ENCODE measurements at places on chromosomes 16 and 17.

GRCh38 chr16:66894948-66895688 is 14.8 kb downstream of the PDP2 start:
- DNase-seq: peak; percentile 74

DNA sequence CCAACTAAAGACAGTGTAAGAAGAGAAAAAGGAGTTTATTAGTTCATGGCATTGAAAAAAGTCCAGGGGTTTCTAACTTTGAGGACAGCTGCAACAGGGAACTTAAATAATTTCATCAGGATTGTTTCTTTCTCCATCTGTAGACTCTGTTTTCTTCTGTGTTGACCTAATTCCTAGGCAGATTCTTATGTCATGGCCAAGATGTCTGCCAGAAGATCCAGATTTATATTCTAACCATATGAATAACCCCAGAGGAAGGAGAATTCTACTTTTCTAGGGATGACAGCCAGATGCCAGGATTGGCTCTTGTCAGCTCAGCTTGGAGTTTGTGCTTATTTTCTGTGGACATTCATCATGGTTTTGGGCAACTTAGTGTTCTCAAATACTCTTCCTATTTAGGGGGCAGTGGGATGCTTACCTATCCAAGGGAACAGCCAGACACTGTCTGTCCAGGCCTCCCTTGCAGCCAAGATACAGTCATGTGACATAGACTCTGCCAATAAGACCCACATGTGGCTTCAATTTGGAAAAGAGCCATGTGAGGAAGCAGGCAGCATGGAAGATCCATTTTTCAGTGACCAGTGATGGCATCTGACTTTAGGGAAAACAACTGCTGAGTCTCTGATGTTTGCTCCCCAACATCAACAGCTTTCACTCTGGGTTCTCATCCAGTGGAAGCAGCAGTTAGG is 18.2 kb downstream of the PCTP start:
- peak; percentile 19 for DNase-seq

DNA sequence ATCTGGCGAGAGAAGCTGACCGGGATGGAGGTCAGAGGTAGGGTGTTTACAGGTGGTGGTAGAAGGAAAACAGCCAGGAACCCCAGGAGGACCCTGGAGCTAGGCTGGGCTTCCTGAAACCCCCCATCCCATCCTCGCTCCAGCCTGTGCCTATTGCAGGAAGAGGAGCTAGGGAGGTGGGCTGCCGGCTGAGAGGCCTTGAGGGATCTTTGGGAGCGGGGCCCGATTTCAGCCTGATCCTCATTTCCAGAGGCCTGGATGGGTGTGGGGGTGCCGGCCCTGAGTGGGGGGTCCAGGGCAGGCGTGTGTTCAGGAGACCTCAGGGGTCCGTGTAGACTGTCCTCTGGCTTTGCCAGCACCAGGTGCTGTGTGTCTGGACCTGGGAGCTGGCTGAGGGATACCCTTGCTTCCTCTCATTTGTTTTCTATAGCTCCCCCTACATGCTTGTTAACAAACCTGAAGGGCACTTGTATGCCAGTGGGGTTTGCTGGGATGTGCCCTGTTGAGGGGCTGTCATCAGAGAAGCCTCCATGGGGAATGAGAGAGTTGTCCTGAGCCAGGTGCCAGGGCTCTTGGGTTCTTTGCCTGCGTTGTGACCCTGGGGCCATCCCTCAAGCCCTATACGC is 18.9 kb upstream of the RAP1GAP2 start:
- no peak for DNase-seq

GRCh38 chr17:34386697-34387550 is 23.9 kb upstream of the CCL1 start:
- DNase-seq: peak; percentile 61

- DNase-seq: no peak
Measured at GRCh38 chr16:65538976-65539375, 417.1 kb upstream of the CDH11 start.

- no peak for DNase-seq
Measured at GRCh38 chr16:88706965-88707826, 893 bp downstream of the CTU2 start.

GRCh38 chr16:48526058-48526957 is 83.7 kb downstream of the N4BP1 start:
- DNase-seq: peak; percentile 44

GRCh38 chr17:46144246-46144645 is 49.0 kb downstream of the KANSL1 start:
- no peak for DNase-seq

- peak; percentile 22 for DNase-seq
Measured at GRCh38 chr16:14509055-14509454, 121.0 kb downstream of the PARN start.

- DNase-seq: no peak
Measured at GRCh38 chr17:6856051-6856450, 24.5 kb upstream of the TEKT1 start.

DNA sequence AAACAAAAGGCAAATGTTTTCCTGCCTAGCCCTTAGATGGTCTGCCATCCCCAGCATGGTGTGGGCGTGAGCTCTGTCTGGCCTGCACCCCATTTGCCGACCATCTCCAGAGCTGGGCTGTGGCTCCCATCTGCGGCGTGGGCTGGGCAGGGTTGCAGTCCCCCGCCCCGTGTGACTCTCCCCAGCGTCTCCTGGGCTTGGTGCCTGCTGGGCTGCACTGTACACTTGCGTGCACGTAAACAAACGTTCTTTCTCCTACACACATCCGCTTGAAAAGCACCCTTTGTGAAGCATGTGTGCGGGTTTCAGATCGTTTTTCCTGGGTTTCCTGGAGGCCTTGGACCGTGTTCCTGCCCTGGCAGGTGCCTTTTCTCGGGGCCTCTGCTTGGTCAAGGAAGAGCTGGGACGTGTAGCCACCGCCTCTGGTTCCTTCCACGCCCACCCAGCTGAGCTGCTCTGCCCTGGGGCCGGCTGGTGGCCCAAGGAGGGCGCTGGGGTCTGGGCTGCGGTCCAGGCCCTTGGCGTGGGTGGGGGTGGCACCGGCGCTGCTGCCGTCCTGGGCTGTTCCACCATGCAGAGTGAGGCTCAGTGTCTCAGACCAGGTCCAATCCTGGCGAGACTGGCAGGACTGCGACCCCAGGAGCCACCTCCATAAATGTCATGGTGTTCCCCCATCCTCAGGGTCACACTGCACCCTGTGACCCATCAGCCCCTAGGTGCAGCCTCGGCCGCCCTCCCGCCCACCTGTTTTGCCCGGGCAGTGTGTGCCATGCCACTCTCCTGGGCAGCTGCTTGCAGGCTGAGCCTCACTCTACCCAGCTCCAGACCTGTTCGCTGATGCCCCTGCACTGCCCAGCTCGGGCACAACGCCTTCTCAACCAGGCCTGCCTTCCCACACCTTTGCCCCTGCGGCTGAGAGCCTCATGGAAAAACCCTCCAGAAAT is 9.9 kb upstream of the BAIAP3 start:
- DNase-seq: no peak

GRCh38 chr16:27785307-27785678 is 235.3 kb downstream of the KATNIP start:
- no peak for DNase-seq

GRCh38 chr16:50532576-50532975 is 15.6 kb upstream of the NKD1 start:
- no peak for DNase-seq

DNA sequence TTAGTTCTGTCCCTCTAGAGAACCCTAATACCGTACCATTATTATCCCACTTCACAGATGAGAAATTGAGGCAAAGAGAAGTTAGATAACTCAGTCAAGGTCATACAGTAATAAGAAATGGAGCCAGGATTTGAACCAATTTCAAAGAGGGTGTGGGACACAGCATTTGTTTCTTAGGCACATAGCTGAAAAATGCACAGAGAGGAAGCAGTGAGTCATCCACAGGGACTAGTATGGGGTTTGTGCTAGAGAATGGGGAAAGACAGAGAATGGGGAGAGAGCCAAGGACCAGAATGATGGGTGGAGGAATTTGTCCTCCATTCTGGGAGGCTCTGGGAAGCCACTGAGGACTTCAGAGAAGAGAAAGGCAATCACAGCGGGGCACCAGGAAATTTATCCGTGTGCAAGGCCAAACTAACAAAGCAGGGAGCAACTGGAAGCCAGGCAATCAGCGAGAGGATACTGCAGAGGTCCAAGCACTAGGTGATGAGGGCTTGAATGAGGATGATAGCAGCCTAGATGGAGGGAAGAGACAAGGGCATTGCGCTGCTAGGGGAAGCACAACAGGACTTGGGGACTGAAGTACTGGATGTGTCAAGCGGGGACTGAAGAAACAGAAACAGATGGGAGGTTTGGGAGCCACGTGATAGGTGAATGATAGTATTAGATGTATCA is 78.1 kb upstream of the ZFHX3 start:
- DNase-seq: no peak

GRCh38 chr16:15459791-15460190 is 25.4 kb downstream of the BMERB1 start:
- no peak for DNase-seq

DNA sequence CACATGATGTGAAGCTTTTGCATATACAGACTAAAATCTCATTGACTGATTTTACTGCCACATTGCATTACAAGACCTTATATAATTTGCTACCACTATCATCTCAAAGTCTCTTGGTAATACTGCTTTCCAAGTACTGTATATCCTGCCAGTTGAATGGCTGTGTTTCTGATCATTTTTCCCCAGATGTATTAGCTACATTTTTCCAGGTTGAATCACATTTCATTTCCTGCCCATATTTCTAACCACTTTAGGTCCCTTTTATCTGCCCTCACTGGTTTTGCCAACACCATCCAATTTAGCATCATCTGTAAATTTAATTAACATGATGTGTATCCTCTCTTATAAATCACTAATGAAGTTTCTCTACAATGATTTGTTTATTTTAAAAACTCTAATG is 365.7 kb upstream of the PMFBP1 start:
- no peak for DNase-seq

DNA sequence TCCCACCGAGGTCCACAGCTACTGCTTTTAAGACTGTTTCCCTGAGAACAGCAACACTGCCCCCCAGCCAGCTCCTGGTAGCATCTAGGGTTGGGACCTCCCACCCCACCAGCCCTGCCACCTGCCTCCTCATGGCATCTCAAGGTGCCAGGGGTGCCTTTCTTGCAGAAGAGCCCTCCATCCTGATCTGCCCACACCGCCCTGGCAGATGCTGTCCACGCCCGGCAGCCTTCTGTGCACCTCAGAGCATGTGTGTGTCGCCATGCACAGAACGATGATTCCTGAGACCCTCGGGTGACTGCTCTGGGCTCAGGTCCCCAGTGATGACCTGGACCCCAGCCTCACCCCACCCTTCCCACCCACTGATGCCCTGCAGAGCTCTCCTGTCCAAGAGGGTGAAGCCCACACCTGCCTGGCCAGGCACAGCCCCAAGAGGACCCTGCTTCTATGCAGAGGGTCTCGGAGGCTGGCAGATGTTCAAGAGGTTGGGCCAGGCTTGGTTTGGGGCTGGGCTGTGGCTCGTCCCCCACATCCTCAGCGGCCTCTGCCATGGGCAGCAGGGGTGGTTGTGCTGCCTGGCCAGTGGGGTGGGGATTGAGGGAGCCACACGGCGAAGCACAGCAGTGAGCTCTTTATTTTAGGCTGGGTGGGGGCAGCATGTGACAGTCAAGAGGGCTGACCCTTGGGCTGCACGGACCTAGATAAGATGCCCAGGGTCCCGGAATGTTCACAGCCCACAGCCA is 5.2 kb upstream of the SPATA2L start:
- no peak for DNase-seq

DNA sequence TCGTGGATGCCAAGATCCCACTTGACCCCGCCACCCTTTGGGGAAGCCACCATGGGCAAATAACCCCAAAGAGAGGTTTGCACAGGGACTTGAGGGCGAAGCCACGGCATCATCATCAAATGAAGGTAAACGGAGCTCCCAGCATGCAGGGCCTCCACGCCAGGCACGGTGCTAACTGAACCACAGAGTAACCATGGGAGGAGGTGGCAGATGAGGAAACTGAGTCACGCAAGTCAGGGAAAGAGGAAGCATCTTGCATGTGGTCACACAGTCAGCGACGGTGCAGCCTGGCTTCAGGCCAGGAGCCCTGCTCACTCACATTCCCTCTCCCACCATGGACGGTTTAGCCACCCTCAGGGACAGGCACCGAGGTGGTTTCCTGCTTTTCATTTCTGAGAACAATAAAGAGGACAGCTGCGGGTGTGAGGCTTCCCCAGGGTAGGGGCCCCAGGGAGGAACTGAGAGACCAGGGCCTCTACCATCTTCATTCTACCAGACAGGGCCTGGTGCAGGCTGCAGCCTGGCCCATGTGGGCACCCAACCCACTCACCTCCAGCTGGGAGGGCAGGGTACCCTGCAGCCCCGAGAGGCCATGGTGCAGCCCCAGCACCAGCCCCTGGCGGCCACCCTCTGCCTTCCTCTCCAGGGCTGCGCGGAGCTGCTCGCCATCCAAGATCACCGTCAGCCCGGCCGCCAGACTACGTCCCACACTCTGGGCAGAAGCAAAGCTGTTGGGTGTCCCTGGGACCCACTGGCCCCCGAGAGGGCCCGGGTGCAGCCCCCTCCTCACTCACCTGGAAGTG is 78.3 kb downstream of the RMI2 start:
- no peak for DNase-seq

- DNase-seq: no peak
Measured at GRCh38 chr16:15536843-15537242, 102.5 kb downstream of the BMERB1 start.

DNA sequence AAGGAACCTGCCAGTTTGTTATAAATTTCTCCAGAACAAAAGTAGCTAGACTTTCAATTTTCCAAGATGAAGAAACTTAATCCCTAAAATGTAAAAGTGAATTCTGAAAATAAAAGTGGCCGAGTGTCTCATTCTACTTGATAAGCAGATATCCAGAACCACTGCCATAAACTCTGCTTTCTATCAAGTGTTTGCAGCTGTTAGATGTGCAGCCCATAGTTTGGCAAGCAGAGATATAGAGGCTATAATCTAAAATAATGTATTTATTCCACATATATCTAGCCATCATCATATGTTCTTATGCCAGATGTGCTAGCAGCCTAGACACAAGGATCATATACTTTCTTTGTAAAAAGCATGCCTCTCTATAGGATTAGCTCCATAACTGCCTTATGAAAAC is 14.7 kb upstream of the FBXL20 start:
- no peak for DNase-seq

DNA sequence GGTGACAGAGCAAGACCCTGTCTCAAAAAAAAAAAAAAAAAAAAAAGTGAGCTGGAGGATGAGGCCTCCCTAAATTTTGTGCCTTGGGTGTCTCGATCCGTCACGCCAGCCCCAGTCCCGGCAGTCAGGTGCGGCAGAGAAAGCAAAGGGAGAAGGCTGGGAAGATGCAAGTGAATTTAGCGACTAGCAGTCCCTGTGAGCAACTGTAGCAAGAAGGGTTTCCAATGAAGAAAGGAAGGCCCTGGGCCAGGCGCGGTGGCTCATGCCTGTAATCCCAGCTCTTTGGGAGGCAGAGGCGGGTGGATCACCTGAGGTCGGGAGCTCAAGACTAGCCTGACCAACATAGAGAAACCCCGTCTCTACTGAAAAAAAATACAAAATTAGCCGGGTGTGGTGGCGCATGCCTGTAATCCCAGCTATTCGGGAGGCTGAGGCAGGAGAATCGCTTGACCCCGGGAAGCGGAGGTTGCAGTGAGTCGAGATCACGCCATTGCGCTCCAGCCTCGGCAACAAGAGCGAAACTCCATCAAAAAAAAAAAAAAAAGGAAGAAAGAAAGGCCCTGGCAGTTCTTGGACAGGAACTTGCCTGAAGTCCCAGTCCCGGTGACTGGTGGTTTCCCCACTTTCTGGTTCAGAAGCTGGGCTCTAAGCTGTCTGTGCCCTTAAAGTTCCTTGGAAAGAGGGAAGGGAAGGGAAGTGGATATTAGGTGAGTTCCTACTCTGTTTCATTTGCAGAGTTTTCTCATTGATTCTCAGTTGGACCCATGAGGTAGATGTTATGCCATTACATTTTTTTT is 1.8 kb upstream of the QPRT start:
- DNase-seq: no peak

GRCh38 chr16:48452991-48453760 is 68.0 kb upstream of the SIAH1 start:
- DNase-seq: no peak

All from H4 (cell line).